ENCODE measurements at places on chromosomes 5 and 9.

DNA sequence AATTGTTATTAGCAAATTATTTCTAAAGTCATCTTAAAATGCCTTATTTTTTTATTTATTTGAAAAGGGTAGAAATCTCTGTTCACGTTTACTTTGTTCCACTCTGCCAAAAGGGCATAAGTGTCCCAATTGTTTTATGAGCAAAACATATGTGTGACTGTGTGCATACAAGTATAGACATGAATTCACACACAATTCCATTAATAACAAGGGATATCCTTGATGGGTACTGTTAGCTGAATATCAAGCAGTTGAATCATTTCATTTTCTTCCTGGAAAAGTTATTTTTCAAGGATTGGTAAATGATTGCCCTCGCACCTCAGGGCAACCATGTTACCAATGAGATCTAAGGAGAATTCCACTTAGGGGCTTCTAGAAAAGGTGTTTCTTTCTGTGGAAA is 92.1 kb upstream of the TAF11L2 start:
- DNase-seq, result no peak

- DNase-seq, result no peak
Measured at GRCh38 chr9:114861922-114862605, 56.2 kb upstream of the TNFSF15 start.

DNA sequence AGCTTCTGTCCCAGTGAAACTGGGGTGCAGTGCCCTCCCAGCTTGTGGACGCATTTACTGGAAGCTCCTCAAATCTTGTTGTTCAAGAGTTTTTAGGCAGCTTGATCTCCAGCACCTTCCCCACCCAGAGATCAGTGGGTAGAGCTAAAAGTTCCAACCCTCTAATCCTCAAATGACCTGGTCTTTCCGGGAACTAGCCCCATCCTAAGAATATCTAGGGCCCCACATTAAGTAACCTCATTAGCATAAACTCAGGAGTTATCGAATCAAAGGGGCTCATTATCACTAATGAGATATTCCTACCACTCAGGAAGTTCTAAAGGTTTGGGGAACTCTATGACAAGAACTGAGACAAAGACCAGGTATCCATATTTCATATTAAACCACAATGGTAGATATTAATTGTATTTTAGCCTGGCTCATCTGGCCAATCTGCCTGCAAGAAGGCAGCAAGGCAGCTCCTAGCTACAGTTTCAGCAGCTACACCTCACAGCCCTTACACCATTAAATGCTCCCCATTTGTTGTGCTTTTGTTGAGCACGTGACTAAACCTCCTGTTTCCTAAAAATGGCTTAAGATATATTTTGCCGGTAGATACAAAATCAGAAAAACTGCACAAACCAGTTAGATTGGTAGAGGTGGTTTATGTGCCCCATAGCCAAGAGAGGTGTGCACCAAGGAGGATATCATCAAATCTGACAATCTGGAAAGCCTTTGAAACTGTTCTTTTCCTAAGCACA is 24.6 kb upstream of the SLC22A5 start:
- DNase-seq, result no peak

DNA sequence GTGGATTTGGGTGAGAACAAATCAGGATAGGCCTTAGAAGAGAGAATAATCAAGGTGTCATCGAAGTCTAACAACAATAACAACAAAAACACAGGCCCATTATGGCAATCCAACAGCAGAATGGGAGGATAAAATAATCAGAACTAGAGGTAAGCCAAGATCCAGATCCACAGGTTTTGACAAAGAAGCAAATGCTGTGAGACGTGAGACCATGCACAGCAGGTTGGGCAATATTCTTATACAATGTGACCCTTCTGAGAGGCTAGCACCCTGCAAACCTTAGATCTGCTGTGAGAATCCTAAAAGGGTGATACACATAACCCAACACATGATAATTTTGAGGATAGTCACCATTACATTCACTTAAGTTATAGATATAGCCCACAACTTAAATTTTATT is 352.9 kb downstream of the CDH10 start:
- no peak for DNase-seq

DNA sequence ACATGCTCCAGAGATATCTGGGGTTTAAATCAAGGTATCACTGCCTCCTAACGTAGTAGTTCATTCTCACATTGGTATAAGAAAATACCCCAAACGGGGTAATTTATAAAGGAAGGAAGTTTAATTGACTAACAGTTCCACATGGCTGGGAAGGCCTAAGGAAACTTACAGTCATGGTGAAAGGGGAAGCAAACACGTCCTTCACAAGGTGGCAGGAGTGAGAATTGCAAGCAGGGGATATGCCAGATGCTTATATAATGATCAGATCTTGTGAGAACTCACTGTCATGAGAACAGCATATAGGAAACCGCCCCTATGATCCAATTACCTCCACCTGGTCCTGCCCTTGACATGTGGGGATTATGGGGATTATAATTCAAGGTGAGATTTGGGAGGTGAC is 1280.2 kb upstream of the C9orf72 start:
- no peak for DNase-seq

GRCh38 chr5:138844812-138845513 is 30.2 kb downstream of the LRRTM2 start:
- DNase-seq, result peak; percentile 42

- DNase-seq, result no peak
Measured at GRCh38 chr9:107112707-107113243, 170.3 kb upstream of the RAD23B start.

DNA sequence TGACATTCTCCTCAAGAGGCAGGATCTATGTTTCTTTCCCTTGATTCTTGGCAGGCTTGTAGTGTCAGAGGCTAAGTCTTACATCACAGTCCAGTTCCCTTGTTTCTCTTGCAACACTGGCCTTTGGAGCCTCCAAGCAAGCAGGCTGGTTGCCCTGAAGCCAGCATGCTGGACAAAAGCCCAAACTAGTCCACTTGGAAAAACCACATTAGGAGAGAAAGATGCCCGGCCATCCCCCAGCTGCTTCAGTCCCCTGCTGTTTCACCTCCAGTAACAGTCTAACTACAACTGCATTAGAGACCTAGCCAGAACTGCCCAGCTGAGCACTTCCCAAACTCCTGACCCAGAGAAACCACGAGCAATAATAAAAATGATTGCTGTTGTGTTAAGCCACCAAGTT is 87.6 kb downstream of the ADAMTS6 start:
- no peak for DNase-seq

DNA sequence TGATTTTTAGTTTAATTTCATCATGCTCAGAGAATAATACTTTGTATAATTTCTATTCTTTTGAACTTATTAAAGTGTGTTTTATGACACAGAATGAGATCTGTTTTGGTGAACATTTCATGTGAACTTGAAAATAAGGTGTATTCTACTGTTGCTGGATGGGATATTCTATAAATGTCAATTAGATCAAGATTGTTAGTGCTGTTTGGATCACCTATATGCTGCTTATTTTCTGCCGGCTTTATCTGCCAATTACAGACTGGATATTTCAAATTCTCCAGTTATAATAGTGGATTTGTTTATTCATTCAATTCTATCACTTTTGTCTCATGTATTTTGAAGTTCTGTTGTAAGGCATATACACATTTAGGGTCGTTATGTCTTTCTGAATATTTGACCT is 720.7 kb upstream of the RIOK2 start:
- DNase-seq, result no peak

DNA sequence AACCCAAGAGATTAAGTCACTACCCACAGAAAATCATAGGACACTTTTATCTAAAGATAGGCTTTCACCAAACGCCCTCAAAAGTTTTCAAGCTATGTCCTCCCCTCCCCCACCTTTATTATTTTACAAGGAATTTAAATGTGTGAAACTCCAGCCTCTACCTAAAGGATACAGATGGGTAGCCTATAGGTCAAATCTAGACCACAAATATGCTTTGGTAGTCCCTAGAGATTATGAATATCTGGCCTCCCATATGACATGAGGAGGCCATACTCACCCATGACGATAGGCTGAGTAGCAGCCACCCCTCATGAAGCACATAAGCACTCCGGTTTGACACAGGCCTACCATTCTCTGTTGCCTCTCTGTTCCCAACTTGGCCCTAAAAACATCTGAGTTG is 11.9 kb downstream of the SIL1 start:
- no peak for DNase-seq

DNA sequence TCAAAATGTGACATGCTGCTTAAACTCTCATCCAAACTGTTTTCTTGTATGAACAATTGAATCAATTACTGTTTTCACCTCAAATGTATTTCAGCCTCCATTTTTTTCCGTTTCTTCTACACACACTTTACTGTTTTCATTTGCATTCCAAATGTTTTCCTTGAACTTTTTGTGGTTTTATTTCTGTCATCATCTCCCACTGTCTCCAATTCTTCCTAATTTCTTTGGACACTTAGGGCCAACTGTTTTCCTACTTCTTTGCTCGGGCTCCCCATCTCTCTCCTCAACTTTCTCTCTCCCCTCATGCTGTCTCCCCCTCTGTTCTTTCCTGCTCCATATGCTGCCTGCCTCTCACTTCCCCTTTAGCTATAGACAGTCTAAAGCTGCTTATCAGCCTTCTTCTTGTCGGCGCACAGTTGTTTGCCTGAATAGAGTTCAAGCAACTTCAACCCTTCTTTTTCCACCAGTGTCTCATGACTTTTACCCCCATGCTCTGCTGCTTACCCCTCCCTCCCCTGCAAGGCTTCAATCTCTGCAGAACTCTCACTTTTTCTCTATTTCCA is 443.4 kb downstream of the DTWD2 start:
- no peak for DNase-seq

- peak; percentile 87 for DNase-seq
Measured at GRCh38 chr9:130451509-130452388, 7.0 kb downstream of the ASS1 start.

- peak; percentile 13 for DNase-seq
Measured at GRCh38 chr9:81522716-81523551, 166.4 kb downstream of the TLE1 start.

DNA sequence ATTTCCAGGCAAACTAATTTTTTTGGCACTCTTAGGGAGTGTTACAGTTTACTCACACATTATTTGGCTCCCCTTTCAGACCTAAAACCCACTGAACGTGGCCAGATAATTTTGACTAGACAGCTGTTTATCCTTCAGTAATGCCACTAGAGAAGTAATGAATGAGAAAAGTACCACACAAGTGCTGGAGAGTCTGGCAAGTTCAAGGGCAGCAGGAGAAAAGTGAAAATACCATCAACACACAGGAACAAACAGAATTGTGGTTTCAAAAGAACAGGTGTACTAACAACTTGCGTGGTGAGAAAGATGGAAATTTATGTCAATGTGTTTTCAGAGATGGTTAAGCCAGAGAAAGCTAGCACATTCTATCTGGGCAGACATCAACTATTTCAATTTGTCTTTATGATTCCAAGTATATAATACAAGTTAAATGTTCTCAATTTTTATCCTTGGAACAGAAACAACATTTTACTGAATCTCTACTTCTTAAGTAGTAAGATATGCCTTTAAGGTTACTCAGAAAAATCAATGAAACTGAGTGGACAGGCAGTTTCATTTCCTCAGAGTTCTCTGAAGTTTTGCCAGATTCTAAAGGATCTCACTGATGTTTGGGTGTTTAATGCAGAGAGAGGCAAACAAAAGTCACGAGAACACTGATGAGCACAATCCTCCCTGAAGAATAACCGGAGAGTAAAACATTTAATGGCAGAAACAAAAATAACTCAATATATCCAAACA is 91.0 kb downstream of the ARSB start:
- DNase-seq, result no peak

GRCh38 chr9:129224618-129225489 is 46.8 kb upstream of the IER5L start:
- DNase-seq, result no peak

DNA sequence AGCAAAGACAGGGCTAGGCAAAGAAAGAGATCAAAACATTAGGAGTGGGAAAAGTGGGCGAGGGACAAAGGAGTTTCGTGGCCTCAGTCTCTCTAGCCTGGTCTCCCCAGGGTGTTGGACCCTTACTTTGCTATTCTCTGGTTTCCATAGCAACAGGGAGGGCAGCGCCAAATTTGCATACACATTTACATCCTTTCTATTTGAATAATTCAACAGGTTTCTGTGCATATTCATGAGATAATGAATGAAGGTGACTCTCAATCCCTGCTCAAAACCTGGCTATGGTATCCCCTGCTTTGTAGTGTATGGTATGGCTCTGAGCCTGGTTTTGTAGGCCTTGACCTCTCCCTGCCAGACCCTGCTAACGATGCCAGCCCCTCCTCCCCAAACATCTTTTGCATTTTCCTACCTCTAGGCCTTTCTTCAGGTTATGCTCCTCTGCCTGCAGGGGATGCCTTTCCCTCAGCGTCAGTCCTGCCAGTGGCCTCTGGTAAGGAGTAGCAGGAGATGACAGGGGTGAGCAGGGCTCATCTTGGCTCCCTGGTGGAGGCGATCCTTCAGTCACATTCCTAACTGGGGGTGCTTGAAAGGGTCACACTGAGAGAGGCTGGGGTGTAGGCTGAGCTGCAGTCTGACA is 9.8 kb downstream of the RPP25L start:
- no peak for DNase-seq

- no peak for DNase-seq
Measured at GRCh38 chr5:175822225-175822624, 49.2 kb upstream of the CPLX2 start.

DNA sequence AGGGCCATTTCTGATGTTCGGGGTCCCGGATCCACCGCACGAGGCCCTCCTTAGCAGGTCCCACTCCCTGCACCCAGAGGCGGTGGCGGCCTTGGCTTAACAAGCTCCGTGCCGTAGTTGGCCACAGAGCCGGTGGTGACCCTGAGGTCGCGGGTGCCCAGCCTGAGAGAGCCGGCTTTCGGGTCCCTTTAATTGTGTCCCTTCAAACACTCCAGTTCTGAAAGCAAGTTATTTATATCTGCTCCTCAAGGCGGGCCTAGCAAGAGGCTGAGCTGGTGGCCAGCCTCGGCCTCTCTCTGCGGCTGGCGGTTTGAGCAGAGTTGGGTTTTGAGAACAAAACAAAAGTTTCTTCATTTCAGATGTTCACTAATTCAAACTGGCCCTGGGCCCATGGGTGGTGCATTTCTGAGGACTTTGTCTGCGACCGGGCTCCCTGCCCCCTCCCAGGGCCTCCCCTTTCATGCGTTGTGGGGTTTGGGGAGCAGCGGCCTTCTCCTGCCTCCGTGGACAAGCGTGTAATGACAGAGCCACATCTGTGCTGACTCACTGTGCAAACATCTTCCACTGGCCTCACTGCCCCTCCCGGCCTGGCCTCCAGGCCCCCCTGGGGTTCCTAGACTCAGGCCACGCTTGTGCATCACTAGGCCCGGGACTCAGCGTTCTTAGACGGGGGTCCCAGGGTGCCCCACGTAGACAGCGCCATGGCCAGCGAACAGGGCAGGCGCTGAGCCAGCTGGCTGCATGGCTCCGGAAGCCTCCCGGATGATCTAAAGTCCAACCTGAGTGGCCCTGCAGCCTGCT is 49.4 kb upstream of the COL5A1 start:
- no peak for DNase-seq
